ENCODE measurements at places on chromosomes 4 and X. TPM values are rescaled to one million over a fixed set of nuclear protein-coding genes. Genes with fewer than 3 reads are reported as not detected.
A peak's percentile ranks its signal among the peaks of the same experiment; 100 is the strongest.

DNA sequence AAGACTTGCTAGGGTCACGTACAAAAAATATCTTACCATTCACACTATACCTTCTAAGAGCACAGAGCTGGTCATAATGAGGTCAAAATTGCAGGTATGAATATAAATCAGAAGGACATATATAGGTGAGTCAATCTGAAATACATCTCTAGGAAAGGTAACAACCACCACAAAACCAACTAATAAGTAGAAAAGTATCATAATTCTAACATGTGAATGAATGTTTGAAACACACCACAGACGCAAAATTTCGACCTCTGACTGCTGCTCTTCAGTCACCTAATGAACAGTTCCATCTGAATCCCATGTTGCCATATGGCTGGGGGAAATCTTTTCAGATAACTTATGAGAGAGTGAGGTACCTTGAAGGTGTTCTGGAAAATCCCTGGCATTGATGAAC lies 22.1 kb downstream of the STAP1 start:
- no peak for DNase-seq

DNA sequence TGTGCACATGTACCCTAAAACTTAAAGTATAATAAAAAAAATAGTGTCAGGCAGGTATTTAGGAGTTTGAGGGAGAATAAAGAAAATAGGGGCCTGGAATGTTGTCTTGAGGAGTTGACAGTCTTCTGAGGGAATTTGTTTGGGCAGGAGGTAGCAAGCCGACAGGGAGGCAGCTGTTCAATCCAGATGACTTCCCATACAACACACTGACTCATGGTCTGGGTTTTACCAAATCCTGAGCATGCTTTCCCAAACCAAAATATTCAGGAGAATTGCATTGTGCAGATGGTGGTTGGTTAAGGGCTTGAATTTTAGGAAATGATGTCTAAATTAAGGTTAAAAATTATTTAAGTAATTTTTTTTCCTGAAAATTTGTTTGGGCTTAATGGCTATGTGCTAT lies 430.0 kb downstream of the INPP4B start:
- DNase-seq = no peak

- no peak for DNase-seq
These were observed 652.1 kb upstream of the AADAT start for GRCh38 chr4:170741856-170742255.

DNA sequence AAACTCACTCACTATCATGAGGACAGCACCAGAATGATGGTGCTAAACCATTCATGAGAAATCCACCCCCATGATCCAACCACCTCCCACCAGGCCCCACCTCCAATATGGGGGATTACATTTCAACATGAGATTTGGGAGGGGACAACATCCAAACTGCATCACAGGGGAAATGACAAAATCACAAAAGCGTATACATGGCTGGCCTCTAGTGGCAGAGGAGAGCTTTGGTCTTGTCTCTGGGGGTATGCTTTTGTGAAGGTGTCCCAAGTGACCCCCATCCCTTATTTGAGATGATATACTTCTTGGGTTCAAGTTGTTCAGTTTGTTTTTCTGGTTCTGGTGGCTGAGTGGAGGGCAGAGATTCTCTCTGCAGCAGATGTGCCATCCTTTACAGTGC lies 8.5 kb upstream of the SETD7 start:
- DNase-seq = no peak

DNA sequence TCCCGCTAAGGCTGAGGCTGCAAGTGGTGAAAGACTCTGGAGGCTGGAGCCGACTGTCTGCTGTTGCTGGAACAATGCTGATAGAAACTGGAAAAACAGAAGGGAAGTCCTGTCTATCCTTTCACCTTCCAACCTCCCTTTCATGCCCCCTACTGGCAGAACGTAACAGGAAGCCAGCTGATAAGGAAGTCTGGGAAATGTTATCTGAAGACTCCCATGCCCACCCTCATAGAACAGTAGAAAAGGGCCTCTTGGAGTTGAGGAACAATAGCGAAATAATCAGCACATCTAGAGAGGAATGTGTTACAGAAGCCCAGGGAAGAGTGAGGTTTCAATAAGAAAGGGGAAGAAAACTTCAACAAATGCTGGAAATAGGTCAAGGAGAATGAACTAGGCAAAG lies 117.1 kb upstream of the DKK2 start:
- peak; percentile 80 for DNase-seq

DNA sequence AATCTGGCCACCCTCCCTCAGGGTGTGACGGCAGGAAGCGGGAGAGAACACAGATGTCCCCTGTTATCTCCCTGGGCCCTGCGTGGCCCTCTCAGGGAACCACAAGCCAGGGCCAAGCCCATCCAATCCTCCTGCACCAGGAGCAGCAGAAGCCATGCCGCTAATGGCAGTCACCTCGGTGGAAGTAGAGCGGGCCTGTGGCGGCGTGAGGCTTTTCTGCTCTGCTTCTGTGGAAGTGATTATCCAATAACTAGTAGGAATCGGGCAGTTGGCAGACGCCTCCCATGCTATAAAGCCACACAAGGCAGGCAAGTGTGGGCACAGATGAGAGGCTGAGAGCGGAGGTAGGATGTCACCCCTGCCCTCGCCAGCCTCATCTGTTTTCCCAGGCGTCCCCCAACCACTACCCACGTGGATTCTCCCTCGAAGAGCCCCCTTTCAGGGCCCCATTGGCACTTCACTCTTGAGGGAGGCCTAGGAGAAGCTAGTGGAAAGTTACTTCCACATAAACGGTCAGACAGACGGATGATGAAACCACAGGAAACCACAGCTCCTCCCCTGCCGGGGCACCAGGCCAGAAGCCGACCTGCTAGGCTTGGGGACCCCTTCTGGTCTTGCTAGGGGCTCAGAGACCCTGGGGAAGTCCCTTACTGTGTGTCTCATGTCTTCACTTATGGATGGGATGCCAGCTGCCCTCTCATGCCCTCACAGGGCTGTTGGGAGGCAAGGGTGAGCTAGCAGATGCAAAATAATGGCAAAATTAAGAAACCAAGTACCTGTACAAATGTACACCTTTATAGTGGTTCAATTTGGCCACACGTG lies 18.8 kb upstream of the TMSB4X start:
- DNase-seq = no peak

DNA sequence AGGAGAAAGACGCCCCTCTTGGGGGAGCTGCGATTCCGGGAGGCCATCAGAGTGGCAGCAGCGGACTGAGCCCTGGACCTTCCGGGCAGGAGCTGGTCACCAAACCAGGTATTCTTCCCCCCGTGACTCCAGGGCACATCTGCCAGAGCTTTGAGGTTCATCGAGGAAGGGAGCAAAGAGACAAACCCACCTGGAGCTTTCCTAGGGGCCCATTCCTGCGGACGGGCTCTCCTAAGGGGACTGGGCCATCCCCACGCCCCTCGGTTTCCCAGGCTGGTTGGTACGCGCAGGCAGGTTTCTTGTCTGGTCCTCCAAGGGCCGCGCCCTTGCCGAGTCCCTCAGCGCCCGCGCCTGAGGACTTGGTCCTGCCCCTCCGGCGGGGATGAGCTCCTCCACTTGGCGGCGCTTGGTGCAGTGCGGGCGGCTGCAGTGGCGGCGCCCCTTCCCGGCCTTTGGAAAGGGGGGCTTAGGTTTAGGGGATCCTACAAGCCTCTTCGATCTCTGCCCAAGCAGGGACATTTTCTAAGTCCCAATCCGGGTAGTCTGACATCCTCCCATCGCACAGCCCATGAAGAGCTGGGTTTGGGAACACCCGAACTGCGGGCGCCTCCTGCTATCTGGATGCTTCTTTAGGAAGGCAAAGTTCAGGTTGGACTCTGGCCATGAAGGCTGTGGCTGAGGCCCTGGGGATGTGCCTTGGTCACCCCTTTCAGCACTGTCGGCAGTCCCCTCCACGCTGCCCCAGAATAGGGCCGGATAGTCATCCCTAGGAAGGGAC lies 538 bp downstream of the STBD1 start:
- peak; percentile 47 for DNase-seq

DNA sequence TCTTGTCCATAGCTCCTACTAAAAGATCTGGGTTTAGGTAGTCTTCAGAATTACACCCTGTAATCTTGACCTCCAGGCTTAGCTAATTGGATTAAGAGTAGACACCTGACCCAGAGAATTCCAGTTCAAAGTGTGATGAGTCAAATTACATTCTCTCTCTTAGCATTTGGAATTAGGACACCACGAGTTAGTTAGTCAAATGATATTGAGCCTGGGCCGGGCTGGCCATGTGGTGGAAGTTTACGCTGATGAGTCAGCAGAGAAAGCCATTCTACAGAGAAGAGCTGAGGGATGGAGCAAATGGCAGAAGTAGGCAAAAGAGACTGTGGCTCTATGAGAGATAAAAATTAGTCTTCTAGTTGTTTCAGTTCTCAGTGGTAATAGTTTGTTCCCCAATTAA lies 31.1 kb downstream of the CEP44 start:
- DNase-seq = no peak

DNA sequence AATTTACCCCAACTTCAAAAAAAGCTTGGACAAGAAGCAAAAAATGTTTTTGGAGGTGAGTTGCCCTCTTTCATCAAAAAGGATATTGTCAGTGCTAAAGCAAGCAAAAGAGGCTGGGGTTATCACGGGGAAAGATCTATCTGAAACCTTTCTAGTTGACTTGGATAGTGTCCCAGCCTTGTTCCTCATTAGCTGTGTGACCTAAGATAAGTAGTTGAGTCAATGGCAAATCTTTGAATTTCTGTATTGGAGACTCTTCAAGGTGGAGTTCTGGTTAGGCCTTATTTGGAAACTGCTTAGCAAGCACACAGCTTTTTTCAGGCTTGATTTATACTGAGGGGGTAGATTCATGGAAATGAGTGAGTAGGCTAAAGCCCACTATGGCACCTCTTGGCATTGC lies 271.6 kb downstream of the GRIA3 start:
- DNase-seq = no peak

GRCh38 chr4:98828801-98829200 lies 100.1 kb downstream of the EIF4E start:
- no peak for DNase-seq

DNA sequence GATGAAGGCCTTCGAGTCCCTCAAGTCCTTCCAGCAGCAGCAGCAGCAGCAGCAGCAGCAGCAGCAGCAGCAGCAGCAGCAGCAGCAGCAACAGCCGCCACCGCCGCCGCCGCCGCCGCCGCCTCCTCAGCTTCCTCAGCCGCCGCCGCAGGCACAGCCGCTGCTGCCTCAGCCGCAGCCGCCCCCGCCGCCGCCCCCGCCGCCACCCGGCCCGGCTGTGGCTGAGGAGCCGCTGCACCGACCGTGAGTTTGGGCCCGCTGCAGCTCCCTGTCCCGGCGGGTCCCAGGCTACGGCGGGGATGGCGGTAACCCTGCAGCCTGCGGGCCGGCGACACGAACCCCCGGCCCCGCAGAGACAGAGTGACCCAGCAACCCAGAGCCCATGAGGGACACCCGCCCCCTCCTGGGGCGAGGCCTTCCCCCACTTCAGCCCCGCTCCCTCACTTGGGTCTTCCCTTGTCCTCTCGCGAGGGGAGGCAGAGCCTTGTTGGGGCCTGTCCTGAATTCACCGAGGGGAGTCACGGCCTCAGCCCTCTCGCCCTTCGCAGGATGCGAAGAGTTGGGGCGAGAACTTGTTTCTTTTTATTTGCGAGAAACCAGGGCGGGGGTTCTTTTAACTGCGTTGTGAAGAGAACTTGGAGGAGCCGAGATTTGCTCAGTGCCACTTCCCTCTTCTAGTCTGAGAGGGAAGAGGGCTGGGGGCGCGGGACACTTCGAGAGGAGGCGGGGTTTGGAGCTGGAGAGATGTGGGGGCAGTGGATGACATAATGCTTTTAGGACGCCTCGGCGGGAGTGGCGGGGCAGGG lies 568 bp downstream of the HTT start:
- DNase-seq = peak; percentile 70

DNA sequence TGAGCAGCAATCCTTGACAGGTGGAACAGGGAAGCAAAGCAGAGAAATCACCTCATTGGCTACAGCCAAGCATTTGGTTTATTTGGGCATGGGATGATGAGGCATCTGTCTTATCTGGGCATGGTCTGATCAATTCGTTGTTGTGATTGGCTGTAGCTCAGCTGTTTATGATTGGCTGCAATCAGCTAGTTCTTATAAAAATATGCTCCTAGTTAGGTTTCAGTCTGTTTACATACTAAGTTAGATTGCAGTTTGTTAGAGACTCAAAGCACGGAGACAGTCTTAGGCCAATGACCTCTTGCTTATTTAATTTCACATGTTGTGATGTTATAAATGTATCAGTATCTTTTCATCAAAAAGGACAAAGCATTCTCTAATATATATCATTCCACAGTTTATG lies 312.0 kb downstream of the PDGFC start:
- DNase-seq = no peak

GRCh38 chrX:123993904-123994635 lies 32.6 kb downstream of the STAG2 start:
- no peak for DNase-seq

- no peak for DNase-seq
These were observed 105.9 kb upstream of the GPRIN3 start for GRCh38 chr4:89413518-89413917.

GRCh38 chr4:172989984-172990820 lies 178.4 kb upstream of the GALNT7 start:
- DNase-seq = no peak

GRCh38 chrX:133633162-133633561 lies 217.9 kb upstream of the GPC4 start:
- no peak for DNase-seq

- no peak for DNase-seq
These were observed 305.5 kb upstream of the EMCN start for GRCh38 chr4:100823066-100823992.

DNA sequence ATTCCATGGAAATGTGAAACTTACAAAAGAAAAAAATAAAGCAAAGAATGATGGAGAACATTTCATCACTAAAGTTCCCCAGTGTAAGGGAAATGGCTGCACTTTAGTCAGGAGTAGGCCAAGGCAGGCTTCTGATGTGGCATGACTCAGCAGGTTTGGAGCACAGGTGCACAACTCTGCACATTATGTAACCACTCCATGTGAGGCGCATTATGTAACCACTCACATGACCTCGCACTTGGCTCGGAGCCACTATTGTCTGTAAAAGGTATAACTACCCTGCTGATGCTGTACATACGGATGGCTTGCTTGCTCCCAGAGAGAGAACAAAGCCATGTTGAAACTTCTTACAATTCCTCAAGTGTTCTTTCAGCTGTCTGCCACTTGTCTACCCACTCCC lies 727.6 kb downstream of the TRAM1L1 start:
- no peak for DNase-seq

- DNase-seq = peak; percentile 35
These were observed 211.9 kb upstream of the UGT8 start for GRCh38 chr4:114386637-114387233.

- no peak for DNase-seq
These were observed 52.5 kb upstream of the PITX2 start for GRCh38 chr4:110675426-110675825.

PAGE2B gene
- not detected for total RNA-seq

HTN1 gene
- not detected for total RNA-seq

CSN1S1 gene
- total RNA-seq = not detected

RNF150 gene
- 5.8 TPM for total RNA-seq

MAGEA10 gene
- not detected for total RNA-seq

CXCL11 gene
- total RNA-seq = not detected

PITX2 gene
- total RNA-seq = 11.9 TPM

AMOT gene
- 31.2 TPM for total RNA-seq

GPR119 gene
- total RNA-seq = not detected

RAB40A gene
- 0.36 TPM for total RNA-seq
